Smooth muscle cell of the brain vasculature (primary cell): ENCODE measurements at places on chromosomes 16 and 17.

- DNase-seq, result no peak
Measured at GRCh38 chr17:67055041-67055443, 10.7 kb downstream of the CACNG1 start.

DNA sequence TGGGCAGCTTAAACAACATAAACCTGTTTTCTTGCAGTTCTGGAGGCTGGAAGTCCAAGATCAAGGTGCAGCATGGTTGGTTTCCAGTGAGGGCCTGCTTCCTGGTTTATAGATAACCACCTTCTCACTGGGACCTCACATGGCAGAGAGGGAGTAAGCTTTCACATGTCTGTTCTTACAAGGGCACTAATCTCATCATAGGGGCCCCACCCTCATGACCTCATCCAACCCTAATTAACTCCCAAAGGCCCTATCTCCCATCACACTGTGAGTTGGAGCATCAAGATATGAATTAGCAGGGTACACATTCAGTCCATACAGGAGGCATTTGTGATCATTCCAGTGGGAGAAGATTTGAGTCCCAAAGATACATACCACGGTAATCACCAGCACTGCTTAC lies 50.5 kb upstream of the GRIN2A start:
- no peak for DNase-seq

DNA sequence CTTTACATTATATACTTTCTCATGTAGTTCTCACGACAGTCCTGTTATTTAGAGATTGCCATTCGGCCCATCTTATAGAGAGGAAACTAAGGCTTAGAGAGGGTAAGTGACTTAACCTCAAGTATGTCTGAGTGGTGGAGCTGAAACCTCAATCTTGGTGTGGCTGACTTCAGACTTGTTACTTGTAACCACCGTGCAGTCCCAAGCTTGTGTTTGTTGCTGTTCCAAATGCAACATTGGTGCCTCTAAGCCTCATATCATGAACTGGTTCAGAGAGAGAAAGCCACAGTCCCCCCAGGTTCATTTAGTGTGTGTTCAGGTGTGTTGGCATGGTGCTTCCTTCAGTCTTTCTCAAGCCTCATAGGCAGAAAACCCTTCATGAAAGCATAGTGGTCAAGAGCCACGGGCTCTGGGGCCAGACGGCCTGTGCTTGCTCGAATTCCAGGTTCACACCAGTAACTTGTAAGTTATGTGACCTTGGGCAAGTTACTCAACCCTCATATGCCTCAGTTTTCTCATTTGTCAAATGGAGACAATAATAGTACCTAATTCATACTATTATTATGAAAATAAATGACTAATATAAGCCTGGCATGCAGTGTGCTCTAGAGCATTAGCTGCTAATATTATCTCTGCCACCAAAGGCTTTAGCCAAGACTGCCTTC lies 39.9 kb downstream of the CDH1 start:
- no peak for DNase-seq

GRCh38 chr17:17921192-17922069 lies 50.8 kb downstream of the TOM1L2 start:
- DNase-seq, result no peak

DNA sequence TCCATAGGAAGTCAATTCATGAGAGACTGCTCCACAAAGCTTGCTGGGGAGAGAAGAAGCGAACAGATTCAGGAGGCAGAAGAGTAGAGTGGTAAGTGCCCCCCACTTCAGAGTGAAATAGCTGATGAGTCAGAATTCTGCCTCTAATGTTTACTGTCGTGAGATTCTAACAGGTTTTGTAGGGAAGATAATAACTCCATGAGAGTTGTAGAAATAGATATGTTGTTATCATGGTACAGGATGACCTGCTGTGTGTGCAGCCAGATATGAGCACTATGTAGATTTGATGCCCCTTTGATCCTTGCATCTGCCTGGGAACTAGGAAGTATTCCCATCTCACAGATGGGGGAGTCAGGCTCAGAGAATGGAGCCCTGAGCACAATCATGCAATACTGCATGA lies 502.4 kb upstream of the CDH11 start:
- no peak for DNase-seq

DNA sequence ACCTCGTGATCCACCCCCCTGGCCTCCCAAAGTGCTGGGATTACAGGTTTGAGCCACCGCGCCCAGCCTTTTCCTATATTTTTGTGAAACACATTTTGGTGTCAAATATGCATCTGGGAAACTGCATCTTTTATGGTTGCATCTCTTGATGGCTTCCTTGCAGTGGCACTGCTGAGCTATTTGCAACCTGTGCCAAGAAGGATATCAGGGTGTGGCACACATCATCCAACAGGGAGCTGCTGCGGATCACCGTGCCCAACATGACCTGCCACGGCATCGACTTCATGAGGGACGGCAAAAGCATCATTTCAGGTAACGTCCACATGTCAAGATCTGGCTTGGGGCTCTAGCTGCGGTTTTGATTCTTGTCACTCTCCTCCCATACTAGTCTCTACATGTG lies 16.8 kb upstream of the USP43 start:
- no peak for DNase-seq

- DNase-seq, result no peak
Measured at GRCh38 chr16:64365448-64365931, 756.4 kb downstream of the CDH11 start.

DNA sequence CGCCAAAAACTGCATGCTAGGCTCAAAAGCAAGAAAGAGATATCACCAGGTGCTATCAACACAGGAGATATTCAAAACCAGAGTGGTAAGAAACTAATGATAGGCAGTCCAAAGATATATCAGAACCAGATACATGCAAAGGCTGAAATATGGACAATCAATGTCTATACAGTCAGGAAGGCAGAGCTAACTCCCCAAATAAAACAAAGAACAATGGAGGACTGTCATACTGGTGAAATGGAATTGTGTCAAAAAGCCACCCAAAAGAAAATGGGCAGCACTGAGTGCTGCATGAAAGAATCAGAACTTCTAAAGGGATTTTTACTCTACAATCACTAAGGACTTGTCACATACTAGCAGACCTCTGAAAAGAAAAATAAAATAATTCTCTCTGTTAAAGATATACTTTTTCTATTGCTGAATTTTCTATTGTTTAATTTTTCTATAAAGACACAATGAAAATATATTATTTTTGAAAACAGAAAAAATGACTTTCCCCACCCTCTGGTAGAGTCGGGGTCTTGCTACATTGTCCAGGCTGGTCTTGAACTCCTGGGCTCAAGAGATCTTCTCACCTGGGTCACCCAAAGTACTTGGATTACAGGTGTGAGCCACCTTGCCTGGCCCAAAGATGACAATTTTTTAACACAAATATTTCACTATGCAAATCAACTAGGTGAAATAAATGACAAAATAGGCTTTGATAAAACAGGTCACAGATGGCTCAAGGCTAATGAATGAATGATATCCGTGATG lies 98.2 kb downstream of the USP32 start:
- no peak for DNase-seq

DNA sequence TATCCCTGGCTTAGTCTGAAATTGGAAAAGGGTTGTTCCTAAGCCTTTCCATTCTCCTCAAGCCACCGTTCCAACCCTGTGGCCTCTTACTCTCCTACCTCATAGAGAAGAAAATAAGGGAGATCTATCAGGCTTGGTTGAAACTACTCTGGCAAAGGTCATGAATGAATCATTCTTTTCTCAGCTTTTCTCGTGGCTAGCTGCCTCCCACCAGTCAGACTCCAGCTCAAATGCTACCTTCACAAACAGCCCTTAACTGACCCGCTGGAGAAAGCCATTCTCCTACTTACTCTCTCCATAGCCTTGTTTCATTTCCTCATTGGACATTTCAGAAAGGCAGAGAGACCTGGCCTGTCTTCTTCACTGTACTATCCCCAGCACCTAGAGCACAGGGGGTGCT lies 8.9 kb downstream of the MYH10 start:
- DNase-seq, result no peak

GRCh38 chr16:11159282-11159681 lies 96.7 kb downstream of the SOCS1 start:
- DNase-seq, result no peak

DNA sequence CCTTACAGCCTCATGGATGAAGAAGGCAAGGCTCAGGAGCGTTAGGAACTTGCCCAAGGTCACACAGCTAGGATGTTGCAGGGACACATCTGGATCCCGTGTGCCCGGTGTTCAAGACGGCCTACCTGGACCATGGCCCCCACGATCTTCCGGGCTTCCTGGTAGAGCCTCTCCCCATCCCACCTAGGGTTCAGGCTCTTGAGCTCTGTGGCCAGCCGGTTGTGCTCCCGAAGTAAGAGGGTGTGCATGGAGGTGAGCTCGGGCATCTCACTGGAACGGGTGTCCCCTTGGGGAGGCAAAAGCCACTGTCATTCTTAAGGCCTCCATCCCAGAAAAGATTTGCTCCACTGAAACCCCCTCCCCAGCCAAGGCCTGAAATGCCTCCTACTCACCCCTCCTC lies 5.3 kb downstream of the MPO start:
- DNase-seq, result no peak

GRCh38 chr16:87461466-87461991 lies 31.3 kb downstream of the ZCCHC14 start:
- DNase-seq, result no peak

- DNase-seq, result no peak
Measured at GRCh38 chr17:354651-355556, 2.3 kb upstream of the RPH3AL start.

DNA sequence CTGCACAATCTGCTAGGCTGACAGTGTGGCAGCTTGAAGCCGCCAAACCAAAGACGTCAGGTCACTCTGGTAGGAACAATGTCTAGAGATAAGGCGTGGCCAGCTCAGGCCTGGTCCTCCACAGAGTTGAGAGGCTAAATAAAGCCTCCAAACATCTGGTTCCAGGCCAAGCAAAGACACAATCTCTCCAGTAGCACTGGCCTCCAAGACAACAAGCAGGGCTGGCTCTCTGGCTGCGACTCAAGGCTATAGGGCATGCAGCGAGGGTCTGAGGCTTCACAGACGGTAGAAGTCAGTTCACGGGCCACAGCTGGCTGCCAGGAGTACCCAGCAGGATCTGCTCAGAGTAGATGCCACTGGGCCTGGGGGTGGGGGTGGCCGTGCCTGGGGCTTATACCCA lies 75.6 kb downstream of the ABR start:
- DNase-seq, result no peak

DNA sequence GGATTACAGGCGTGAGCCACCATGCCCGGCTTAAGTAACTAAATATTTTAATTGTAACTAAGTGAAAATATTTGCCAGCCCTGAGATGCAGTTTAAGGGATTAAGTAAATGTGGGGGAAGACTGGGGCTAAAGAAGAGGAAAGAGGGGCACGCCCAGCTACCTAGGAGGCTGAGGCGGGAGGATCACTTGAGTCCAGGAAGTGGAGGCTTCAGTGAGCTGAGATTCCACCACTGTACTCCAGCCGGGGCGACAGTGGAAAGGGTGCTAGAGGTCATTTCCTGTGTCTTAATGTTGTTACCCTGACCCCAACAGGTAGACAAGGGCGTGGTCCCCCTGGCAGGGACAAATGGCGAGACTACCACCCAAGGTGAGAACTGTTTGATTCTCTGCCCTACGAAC lies 2.8 kb downstream of the ALDOA start:
- no peak for DNase-seq

GRCh38 chr16:48444574-48444973 lies 59.4 kb upstream of the SIAH1 start:
- DNase-seq, result peak; percentile 60
